Iris pigment epithelial cell (primary cell): ENCODE measurements at places on chromosomes 6 and 20.

- no peak for DNase-seq
Observed at GRCh38 chr20:4267242-4267641, 251.9 kb upstream of the RNF24 start.

GRCh38 chr6:104604685-104605084 lies 255.0 kb downstream of the HACE1 start:
- DNase-seq, result no peak

GRCh38 chr20:15332711-15333160 lies 995.3 kb upstream of the FLRT3 start:
- DNase-seq, result no peak

GRCh38 chr6:155013457-155013876 lies 18.4 kb downstream of the TIAM2 start:
- DNase-seq, result no peak
